Suprapubic skin (tissue), 4 donors: ENCODE measurements at places on chromosomes 12 and 14.

DNA sequence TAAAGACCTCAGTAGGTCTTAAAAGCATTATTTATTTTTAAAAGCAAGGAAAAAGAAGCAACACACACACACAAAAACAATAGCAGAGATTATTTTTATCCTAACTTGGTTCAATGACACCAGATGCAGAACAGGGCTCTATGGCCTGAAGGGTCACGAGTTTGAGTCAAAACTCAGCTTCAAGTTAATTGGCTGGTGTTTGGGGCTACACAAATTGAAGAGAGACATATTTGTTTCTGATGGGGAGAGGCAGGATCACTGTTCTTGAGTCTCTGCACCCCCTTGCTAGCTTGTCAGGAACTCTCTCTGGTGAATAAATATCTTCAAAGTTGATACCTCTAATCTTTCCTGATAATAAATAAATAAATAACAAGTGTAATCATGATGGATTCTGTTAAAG, 466.1 kb downstream of the PRKD1 start:
- H3K4me1 ChIP-seq, result no peaks in the 10 kb centered on the region
- H3K36me3 ChIP-seq, result no peaks in the 10 kb centered on the region
- no peak overlapping the region for H3K27ac ChIP-seq
- no peaks in the 10 kb centered on the region for H3K27me3 ChIP-seq

DNA sequence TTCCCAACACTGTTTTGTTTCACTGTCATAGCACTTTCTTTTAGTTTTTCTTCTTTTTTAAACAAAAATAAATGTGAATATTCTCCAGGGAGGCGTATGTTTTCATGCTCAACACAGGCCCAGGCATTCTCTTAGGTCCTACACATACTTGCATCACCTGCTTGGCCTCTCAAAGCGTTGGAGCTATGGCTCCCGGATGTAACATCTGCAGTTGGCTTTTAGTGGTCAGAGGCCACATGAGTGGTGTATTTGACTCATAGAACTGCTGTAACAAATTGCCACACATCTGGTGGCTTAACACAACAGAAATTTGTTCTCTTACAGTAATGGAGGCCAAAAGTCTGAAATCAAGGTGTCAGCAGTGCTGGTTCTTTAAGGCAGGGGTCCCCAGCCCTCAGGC, 44.6 kb upstream of the VRK1 start:
- no peak overlapping the region for H3K27ac ChIP-seq
- no peak overlapping the region for H3K4me3 ChIP-seq
- H3K36me3 ChIP-seq, result no peaks in the 10 kb centered on the region
- no peak for DNase-seq

GRCh38 chr12:6200256-6201212, at the start of gene CD9:
Gene CD9, plus strand, starts transcription at chr12:6200400. Its CDS starts 100 bp downstream, at chr12:6200500.
- peak within 1 kb of the TSS; percentile 100 for H3K4me3 ChIP-seq
- peak within 1 kb of the TSS; percentile 99 for H3K27ac ChIP-seq
- H3K27me3 ChIP-seq, result no peaks in the 10 kb centered on the region
- peaks cover 77% of the 10 kb centered on the region for H3K4me1 ChIP-seq

DNA sequence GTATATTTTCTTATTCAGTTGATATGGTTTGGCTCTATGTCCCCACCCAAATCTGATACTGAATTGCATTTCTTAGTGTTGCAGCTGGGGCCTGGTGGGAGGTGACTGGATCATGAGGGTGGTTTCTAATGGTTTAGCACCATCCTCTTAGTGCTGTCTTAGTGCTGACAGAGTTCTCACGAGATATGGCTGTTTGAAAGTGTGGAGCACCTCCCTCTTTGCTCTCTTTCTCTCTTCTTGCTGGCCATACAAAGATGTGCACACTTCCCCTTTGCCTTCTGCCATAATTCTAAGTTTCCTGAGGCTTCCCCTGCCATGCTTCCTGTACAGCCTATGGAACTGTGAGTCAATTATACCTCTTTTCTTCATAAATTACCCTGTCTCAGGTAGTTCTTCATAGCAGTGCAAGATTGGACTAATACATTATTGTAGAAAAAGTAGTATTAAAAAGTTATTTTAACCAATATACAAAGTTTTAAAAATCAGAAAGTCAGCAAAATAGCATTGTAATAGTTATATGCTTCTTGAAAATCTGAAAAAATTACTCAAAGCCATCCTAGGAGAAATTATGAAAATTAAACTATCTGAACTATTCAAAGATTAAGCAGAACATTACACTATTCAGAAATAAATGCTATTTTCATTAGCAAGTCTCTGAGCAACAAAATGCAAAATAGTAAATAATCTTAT, 84.1 kb downstream of the PPP1R12A start:
- DNase-seq, result no peak
- H3K36me3 ChIP-seq, result no peaks in the 10 kb centered on the region
- H3K27me3 ChIP-seq, result no peaks in the 10 kb centered on the region
- no peak overlapping the region for H3K27ac ChIP-seq

GRCh38 chr14:22557846-22558220, 31.2 kb downstream of the DAD1 start:
- DNase-seq, result no peak
- H3K4me3 ChIP-seq, result no peak overlapping the region
- no peak overlapping the region for H3K27ac ChIP-seq
- H3K27me3 ChIP-seq, result no peaks in the 10 kb centered on the region
- peaks cover 19% of the 10 kb centered on the region for H3K4me1 ChIP-seq
- no peaks in the 10 kb centered on the region for H3K36me3 ChIP-seq

DNA sequence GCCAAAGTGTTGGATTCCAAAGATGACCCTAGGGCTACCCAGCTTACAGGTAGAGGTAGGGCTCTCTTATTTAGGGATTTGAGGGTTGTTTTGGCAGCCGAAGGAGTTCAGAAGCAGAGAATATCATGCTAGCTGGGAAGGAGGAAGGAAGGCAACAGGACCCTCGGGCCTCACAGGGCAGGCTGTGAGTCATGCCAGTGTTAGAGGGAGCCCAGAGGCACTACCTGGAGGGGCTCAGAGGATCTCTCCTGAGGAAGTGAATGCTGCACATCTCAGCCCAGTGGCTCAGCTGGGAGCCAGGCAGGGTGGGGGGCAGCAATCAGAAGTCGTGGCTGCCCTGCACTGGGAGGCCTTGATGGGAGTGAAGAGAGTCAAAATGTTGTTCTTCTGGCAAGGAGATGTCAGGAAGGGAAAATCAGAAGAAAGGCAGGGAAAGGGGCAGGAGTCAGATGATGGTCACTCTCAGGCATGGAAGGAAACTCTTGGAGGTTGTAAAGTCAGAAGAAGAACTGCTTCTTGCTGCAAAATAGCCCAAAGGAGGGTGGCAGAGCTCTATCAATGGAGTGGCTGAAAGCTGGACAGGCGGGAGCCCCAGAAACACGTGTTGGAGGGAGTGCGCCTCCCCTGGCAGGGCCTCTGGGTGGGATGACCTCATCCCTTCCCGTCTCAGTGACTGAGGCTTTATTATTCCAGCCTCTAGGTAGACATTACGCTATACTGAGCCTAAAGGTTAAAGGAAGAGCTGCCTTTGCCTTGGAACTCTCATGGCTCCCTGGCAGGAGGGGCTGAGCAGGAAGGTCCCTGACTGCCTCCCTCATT, 141.3 kb downstream of the SMOC1 start:
- H3K27ac ChIP-seq, result no peak overlapping the region
- H3K36me3 ChIP-seq, result no peaks in the 10 kb centered on the region
- no peaks in the 10 kb centered on the region for H3K27me3 ChIP-seq
- H3K4me1 ChIP-seq, result peaks cover 16% of the 10 kb centered on the region

DNA sequence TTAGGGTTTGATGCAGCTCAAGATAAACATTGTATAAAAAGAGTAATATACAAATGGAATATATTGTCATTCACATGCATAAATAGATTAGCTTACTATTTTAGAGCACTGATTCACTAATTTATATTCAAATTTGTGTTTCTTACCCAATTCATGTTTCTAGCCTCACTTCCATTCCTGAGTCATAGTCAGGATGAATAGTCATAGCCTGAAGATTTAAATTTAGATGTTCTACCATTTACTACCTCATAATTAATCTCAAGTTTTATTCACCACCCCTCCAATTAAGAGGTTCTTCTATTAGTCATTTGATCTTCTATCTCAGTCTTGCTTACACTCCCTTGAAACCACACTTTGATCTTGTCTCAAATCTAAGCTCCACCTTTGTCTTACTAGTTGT, 38.7 kb downstream of the ANO4 start:
- no peaks in the 10 kb centered on the region for H3K4me1 ChIP-seq
- no peak for DNase-seq
- no peak overlapping the region for H3K4me3 ChIP-seq
- no peak overlapping the region for H3K27ac ChIP-seq

DNA sequence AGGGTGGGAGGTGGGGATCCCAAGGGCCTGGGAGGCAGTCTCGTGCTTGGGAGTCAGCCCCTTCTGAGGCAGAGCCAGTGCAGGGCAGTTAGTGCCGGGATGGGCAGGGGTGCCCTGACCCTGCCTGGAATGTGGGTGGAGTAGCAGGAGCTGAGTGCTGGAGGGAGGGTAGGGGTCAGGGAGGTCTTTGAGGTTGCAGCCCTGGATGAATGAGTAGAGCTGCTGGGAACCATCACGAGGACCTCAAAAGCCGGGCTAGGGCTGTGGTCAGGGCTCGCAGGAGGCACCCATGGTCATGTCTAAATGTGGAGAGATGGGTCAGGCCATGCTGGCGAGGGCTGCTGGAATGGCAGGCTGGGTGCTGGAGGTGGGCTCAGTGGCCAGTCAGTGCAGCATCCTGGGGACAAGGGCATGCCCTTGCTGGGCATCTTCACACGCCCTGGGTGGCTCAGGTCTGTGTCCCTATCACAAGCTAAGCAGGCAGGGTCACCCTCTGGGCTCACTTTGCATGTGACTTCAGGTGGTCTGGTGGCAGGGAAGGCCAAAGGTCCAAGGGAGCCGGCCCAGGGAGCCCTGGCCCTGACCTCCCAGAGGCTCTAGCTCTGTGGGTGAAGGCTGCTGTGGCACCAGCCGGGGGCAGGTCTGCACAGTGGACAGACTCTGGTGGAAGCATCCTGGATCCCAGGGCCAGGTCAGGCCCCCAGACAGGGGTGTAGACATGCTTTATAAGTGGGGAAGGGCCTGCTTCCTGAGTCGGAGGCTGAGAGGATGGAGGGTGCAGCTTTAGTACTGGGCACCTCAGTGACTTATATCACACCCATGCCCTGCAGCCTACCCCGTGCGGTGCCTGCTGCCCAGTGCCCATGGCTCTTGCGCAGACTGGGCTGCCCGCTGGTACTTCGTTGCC, 24.5 kb downstream of the PAPLN start:
- H3K36me3 ChIP-seq, result peaks cover 25% of the 10 kb centered on the region
- no peaks in the 10 kb centered on the region for H3K4me1 ChIP-seq
- no peak overlapping the region for H3K4me3 ChIP-seq
- no peak overlapping the region for H3K27ac ChIP-seq
- no peaks in the 10 kb centered on the region for H3K27me3 ChIP-seq

DNA sequence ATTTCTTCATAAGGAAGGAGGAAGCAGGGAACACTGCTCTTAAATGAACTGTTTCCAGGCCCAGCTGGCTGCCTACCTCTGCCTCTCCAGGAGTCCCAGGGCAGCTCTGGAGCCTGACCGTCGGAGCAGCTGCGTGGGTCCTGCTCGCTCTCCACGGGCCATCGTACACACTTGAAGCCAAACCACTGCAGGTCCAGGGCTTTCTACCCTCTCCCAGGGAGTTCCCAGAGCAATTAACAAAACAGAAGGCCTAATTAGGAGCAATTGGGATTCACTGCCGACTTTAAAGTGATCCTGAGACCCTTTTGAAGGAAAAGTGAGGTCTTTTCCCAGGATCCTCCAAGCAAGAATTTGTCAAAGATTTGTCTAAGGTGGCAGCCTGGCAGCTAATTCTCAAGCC, 76.9 kb downstream of the OTX2 start:
- H3K4me3 ChIP-seq, result no peak overlapping the region
- peaks cover 9% of the 10 kb centered on the region for H3K27me3 ChIP-seq
- DNase-seq, result no peak
- H3K4me1 ChIP-seq, result no peaks in the 10 kb centered on the region
- no peaks in the 10 kb centered on the region for H3K36me3 ChIP-seq

GRCh38 chr12:132702640-132703039, 8.0 kb upstream of the PGAM5 start:
- no peaks in the 10 kb centered on the region for H3K4me1 ChIP-seq
- peaks cover 18% of the 10 kb centered on the region for H3K36me3 ChIP-seq
- no peaks in the 10 kb centered on the region for H3K27me3 ChIP-seq
- DNase-seq, result no peak
- H3K4me3 ChIP-seq, result no peak overlapping the region

DNA sequence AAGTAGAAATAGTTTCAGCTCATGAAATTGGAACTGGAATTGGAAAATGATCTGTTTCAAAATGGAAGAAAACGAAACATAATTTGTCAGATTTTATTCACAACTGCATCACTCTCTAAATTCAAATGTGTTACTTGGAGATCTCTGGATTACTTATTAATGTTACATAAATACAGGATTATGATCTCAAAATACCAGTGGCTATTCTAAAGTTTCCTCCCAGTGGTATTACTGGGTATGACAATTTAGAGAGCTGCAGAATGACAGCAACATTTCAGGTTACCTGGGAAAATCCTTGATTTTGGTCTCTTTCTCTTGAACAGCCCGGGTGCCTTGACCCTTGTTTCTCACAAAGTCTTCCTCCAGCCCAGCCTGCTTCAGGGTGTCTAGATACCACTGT, 14.2 kb downstream of the FAM161B start:
- no peak overlapping the region for H3K27ac ChIP-seq
- peaks cover 60% of the 10 kb centered on the region for H3K36me3 ChIP-seq

DNA sequence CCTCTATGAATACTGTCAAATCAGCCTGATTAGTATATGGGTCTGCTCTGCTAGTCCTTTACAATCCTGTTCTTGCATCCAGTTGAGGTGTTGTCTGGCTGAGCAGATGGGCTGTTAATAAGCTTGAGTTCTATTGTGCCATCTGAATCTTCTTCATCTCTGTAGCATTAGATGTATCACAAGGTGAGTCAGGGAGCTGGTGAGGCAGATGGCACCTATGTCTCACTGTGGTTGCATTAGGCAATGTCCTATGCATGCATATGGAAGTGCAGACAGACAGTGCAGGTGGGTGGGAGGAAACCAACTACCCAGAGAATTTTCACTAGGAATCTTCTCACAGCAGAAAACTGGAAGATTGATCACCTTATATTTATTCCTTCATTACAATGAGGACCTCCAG, 165.7 kb upstream of the STXBP6 start:
- H3K36me3 ChIP-seq, result no peaks in the 10 kb centered on the region
- DNase-seq, result no peak
- no peak overlapping the region for H3K4me3 ChIP-seq
- H3K4me1 ChIP-seq, result no peaks in the 10 kb centered on the region
- H3K27ac ChIP-seq, result no peak overlapping the region

DNA sequence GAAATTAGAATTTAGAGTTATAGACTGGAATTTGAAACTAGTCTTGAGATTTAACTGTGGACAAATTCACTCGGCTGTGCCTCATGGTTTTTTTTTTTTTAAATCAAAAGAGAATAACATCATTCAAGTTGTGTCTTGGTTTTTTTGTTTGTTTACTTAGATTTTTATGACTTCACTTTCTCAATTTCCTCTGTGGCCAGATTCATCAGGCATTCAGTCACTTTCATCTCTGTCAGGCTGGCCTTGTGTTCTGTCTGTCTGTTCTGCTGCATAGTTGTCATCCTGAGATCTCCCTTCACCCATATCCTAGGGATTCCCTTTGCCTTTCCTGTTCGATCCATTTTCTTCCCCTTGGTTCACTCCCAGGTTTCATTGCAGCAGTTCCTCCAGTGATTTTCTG, 10.0 kb downstream of the MARK3 start:
- H3K4me3 ChIP-seq, result no peak overlapping the region
- peaks cover 71% of the 10 kb centered on the region for H3K4me1 ChIP-seq
- H3K27ac ChIP-seq, result no peak overlapping the region
- DNase-seq, result no peak
